ENCODE measurements at places on chromosomes 7 and 10.

GRCh38 chr10:68828833-68829232 lies 1.5 kb downstream of the STOX1 start:
- no peak for DNase-seq

GRCh38 chr10:58275908-58276307 lies 6.9 kb downstream of the CISD1 start:
- DNase-seq, result no peak

DNA sequence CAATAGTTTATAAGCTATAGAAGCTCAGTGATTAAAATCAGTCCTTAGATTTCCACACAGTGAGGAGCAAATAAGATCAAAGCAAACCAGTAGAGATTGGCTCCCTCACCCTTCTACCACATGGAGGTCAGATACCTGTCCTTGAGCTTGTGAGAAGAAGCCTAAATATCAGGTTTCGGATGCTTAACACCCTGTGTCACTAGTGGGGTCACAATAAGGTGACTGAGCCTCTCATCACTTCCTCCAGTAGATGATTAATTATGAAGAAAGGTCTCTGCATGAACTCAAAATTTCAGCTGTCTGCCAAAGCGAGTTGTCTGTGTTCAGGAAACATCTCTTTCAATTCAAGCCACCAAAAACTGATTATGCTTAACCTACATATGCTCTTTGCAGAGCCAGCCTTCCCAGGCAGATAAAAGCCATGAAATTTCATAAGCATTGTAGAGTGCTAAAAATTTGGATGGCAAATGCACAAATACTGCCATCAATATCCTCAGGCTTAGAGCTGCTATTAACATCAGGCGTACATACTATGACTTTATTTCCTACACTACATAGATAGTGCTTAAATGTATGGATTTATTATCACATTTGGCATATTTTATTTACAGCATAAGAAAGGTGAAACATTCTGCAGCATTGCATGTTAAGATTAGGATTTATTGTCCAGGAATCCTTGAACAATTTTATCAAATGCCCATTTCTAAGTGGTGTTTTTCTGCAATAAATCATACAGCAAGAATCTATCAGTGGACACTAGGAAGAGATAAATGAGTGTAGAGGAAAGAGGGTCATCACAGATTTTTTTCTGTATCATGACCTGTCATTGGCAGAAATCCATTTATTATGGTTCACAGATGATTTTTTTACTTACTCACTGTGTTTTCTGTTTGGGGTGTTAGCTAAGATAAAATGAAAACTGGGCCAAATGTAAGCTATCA lies 285.1 kb upstream of the SP8 start:
- no peak for DNase-seq

DNA sequence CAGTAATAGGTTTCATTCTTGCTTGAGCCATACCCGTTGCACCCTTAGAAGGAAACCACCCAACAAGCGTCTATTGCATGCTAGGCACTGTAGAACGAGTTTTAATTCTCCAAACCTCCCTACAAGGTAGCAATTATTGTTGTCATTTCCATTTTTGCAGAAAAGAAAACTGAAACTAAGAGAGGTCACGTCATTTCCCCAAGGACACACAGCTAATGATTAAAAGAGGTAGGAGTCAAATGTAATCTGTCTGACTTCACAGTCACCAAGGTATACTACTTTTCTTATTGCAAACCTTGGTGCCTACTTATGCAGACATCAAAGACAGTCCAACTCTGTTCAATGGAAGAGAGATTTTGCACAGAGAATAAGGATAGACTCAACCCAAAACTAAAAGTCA lies 49.1 kb upstream of the C1QL3 start:
- DNase-seq, result no peak
